Stimulated activated CD4-positive, alpha-beta T cell treated with anti-CD3 and anti-CD28 coated beads, Interleukin-1b, Interleukin-23, amount 100 ng/mL, for 1 hour (primary cell): ENCODE measurements at places on chromosomes 3 and 15.

DNA sequence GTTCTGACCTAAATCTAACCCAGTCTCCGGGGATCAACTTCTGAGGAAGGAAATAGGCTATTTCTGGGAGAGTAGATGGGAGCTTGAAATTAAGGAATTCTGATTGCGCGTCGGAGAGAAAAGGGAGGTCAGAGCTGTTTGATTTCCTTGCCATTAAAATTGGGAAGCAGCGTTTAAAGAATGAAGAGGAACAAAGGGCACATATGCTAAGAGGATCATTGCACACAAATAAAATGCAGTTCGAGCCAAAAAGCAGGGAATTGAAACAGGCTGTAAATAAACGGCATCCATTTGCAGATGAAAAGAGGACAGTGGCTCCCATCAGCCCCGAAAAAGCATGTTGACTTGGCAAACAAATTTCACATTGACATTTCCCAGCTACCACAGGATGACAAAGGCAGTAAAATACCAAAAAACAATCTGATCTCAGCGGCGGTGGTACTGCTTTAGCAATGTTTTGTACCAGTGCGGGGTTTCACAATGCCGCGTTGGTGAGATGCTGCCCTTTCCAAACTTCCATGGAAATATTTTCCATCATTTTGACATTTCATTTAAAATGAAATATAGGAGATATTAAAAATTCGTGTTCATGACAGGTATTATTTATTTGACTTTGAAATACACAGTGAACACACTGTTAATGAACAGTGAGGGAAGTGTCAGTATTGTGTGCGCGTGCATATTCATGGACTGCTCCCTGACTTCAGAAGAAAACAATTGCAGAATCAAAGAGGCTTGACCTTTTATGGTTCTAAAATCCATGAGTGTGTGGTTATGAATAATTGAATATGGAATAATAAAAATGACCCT lies 108.8 kb downstream of the SQOR start:
- no peak for DNase-seq

GRCh38 chr3:14744556-14744955 lies 69.6 kb downstream of the C3orf20 start:
- DNase-seq: no peak

DNA sequence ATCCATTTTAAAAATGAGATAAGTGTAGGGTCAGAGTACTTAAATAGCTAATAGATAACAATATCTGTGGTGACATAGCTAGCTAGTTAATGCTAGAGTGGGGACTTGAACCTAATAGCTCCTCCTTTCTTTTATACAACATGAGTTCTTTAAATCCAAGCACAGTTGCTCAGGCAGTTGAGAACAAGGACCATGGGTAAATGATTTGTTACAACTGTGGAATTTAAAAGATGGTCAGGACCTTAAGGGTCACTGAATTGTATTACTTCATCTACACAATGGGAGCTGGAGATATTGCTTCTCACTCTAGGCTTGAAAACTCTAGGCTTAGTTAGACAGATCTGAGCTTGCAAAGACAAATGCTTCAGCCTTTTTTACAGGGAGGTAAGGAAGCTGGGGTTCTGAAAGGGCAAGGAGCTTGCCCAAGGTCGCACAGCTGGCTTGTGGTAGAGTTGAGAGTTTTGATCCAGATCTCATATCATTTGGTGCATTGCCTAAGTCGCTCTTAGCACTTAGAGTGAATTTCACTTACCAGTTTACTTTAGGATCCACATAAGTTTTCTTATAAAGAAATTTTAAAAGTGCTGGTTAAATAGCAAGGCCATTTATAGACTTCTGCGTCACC lies 90.2 kb downstream of the EDEM1 start:
- DNase-seq: no peak

DNA sequence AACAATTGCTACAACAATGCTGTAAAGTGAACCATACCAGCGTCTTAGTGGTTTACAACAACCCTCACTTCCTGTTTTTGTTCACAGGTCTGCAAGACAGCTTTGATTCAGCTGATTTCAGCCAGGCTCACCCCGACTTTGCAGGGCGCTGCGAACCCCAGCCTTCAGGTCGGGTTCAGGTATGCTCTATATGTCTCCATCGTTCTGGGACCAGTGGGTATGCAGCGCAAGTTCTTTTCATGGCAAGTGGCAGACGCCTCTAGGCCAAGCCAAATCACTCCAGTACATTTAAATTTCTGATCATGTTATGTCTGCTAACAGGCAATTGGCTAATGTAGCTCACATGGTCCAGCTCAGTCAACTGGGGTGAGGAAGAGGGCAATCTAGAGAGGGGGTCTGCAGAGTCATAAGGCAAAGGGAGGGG lies 52.4 kb upstream of the RGMA start:
- DNase-seq: no peak

DNA sequence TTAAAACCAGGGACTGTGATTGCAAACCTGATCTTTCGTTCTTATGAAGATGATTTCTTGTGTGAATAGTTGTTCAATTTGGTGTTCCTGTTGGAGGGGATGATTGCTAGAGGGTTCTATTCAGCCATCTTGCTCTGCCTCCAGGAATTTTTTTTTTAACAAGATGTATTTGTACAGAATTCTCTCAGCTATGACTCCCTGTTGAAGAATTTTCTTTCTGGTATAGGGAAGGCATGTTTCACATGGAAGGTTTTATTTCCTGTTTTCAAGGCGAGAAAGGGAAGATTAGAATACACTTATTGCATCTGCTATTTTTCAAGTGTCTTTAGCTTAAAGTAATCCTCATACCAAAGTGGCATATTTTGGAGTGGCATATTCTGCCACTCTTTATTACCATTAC lies 5.6 kb upstream of the LRRC34 start:
- DNase-seq: no peak

DNA sequence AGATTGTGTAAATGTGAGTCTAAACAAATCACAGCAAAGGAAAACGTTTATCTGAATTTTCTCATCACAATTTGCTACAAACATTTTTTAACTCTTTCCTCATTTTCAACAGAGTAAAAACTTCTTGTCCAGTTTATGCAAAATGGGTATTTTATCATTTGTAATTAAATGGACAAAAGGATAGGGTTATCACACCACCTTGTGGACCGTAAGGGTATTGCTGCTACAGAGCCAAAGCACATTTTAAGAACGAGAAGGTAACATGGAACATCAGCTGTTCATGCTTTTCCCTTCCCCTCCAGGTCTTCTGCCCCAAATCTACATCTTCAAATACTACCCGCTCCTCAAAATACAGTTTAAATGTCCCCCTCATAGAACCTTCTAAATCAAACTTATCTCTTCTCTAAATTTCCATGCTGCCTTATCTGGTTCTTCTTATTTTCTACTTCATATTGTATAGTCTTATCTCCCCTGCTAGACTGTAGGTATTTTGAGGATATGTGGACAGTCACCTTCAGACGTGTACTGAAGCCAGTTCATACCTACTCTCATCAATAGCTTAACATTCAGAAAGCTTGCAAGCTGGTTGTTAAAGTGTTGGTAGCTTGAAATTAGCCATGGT lies 12.8 kb upstream of the SETMAR start:
- no peak for DNase-seq
